GM20000 (cell line): ENCODE measurements at places on chromosomes 13 and 19.
A peak's percentile ranks its signal among the peaks of the same experiment; 100 is the strongest.

DNA sequence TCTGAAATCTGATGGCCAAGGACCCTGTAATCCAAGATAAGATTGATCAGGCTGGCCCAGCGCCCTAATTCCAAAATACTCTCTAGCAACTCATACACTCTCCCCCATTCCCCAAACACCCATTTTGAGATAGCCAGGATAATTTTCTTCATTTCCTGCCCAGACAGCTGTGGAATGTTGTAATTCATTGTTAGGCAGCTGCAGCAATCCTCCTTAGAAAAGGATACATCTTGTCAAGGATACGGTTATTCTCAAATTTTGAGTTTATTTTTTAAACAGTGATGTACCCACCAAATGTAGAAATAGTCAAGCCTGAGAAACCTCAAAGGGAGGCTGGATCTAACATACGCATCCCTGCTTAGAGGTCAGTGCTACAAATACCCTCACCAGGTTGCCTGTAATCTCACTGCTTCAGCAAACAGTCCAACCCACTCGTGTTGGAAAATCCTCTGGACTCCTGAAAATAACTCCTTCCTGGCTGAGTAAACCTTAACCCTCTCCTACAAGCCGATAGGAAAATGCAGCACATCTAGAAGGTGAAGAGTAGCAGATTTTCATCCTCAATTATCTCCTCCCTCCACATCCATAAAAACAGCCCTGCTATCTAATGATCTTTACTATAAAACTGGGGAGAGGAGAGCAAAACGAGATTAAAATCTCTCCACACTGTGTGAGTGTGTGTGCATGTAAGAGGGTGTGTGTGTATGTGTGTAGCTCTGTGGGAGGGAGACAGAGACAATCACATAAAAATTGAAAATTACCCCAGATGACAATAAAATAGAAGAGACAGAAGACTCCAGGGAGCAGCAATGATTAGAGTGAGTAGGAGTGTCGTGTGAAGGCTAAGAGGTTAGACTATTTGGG, 683.1 kb downstream of the DIAPH3 start:
- no peak for DNase-seq

DNA sequence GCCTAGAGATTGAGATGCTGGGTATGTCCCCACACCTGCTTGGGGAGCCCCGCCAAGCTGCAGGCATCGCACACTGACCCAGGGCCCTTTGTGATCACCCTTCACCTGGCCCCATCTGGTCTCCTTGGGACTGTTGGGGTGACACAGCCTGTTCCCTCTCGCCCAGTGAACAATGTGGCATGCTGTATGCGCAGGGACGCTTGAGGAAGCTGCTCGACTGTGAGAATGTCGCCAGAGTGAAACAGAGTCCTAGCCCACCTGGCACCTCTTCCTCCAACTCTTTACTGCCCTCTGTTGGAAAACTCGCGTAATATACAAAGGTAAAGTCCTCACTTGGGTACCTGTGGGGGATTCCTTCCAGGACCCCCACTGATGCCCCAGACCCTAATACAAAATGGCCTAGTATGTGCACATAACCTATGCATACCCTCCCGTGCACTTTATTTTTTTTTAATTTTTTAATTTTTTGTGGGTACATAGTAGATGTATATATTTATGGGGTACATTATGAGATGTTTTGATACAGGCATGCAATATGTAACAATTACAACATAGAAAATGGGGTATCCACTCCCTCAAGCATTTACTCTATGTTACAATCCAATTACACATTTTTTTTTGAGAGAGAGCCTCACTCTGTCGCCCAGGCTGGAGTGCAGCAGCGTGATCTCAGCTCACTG, 9.0 kb downstream of the BLOC1S3 start:
- DNase-seq: peak; percentile 80

GRCh38 chr19:37484406-37485168, 15.4 kb downstream of the ZNF570 start:
- DNase-seq: no peak

- DNase-seq: no peak
Observed at GRCh38 chr19:51460164-51460992, 2.1 kb upstream of the SIGLEC8 start.

GRCh38 chr19:53541971-53542370, 4.0 kb downstream of the ZNF331 start:
- no peak for DNase-seq

GRCh38 chr13:114110091-114110829, 22.2 kb downstream of the RASA3 start:
- DNase-seq: peak; percentile 67

GRCh38 chr19:18833141-18833476, 1.4 kb downstream of the UPF1 start:
- DNase-seq: no peak

DNA sequence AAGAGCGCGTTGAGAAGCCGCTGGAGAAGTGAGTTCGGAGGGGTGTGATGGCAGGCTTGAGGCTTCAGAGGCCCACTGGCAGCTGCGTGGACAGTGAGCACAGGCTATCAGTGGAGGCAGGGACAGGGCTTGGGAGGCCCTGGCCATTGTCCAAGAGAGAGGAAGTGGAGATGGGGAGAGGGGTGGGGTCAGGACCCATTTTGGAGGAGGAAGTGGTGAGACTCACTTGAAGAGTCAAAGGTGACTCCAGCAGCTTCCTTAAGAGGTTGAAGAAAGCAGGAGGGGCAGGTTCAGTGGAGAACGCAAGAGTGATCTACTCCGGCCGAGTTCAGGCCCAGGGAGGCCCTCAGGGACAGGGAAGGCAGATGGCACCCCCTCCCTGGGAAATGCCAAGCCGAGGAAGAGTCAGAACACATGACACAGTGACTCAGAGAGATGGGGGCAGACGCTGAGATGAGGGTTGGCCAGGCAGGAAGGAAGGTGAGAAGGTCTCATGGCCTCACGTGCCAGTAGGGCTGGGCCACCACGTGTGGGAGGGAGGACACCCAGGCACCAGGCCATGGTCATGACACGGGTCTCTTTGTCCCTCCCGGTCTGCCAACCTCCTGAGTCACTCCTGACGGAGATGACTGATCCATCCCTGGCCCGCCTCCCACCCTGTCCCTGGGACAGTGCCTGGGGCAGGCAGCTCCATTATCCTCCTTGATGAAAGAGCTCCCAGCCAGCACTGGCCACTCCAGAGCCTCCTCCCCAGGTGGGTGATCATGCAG, 10.1 kb upstream of the CD22 start:
- DNase-seq: no peak

DNA sequence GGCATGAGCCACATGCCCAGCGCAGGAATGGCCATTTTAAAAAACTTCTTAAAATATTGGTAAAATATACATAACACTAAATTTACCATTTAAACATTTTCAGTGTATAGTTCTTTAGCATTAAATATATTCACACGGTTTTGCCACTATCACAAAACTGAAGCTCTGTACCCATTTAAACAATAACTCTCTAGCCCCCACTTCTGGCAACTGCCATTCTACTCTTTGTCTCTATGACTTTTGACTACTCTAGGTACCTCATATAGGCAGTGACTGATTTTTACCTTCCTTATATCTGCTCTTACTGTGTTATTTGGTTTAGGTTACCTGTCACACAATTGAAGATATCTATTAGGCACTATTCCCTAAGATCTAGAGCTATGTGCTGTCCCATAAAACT, 2.3 kb upstream of the KBTBD7 start:
- no peak for DNase-seq

GRCh38 chr13:90577726-90578125, 769.8 kb upstream of the MIR17HG start:
- DNase-seq: no peak

DNA sequence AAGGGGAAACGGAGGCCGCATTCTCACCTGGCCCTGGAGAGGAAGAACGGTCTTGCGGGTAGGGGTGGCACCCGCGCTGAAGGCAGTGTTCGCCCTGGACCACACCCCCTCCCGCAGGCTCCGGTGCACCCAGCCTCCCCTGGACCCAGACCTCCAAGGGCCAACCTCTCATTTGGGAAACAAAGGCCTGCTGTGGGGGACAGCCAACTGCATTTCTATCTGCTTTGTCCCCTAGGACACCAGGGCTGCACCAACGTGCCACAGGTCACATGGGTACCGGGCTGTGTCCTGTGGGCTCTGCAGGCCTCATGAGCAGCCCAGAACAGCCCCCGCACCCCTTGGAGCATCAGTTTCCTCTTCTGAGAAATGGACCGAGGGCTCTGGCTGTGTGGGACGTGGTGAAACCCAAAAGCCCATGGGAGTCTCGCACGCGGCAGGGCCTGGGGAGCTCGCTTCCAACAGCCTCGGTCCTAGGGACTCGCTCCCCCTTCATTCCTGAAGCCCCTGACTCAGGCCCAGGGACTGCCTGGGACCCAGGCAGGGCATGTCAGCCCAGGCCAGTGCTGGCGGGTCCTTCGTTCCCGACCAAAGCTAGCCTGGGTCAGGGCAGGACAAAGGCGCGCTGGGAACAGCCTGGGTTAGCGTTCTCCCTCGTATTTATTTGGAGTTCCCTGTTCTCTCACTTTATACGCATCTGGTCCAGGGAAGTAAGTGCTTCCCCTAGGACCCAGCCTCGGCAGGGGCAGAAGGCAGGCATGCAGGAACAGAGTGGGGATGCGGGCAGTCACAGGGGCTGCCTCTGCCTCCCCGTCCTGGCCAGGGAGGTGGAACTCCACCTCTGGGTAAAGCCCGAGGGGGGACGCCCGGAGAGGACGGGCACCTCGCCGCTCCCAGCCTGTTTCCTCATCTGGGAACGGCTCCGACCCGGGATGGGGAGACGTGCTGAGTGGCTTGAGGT, 4.6 kb downstream of the TCF3 start:
- DNase-seq: peak; percentile 44

GRCh38 chr13:34223984-34224383, 406.0 kb downstream of the RFC3 start:
- DNase-seq: no peak

GRCh38 chr13:37775871-37776270, 93.7 kb downstream of the TRPC4 start:
- DNase-seq: no peak

GRCh38 chr19:40561947-40562346, 14.7 kb upstream of the SHKBP1 start:
- no peak for DNase-seq

DNA sequence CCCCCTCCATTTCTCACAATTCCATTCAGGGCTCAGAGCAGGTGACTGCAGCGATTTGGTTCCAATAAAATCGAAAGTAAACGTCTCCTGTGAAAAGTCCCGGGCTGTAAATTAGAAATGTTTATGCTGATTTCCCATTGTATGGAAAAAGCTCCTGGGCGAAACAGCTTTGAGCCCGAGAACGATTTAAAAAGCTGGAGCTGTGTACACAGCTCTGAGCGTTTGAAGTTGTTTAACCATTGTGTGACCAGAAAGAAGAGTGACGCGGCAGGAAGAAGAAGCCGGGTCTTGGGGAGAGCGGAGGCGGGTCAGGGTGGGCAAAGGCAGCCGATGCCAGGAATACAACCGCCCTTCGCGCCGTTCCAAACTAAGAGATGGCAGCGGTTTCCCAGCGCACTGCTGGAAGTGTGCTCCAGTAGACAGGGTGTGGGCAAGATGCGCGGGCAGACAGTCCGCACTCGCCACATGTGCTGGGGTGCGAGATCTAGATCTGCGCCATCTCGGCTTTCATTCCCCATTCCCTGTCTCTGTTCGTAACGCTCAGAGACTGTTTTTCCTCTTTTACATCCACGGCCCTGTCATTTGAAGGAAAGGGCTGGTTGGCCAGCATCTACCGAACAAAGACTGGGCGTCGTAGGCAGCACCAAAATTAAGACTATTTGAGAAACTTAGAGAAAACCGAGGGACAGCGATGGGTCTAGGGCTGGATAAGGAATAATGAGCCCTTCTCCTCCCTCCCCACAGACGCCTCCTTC, 960 bp upstream of the GSX1 start:
- DNase-seq: peak; percentile 45

GRCh38 chr13:67175836-67176459, 54.2 kb downstream of the PCDH9 start:
- no peak for DNase-seq

- no peak for DNase-seq
Observed at GRCh38 chr13:25168790-25169189, 3.3 kb downstream of the AMER2 start.

- DNase-seq: no peak
Observed at GRCh38 chr19:38003438-38004185, 96.6 kb downstream of the SIPA1L3 start.

DNA sequence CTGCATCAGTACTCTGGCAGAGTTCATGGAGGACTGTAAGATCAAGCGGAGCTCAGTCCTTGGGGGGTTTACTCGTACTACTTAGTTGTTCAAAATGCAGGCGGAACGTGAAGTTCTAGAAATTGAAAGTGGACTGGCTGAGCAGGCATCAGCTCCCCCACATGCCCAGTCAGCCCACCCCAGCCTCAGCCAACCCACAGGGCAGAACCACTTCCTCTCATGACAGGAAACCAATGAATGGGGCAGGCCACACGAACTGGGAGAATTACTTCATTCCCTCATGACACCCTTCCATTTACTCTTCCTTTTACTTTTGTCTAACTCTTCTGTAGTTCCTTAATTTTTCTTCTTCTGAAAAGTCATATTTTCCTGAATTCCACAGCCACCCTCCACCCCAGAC, 71.9 kb downstream of the FLT1 start:
- DNase-seq: peak; percentile 40

DNA sequence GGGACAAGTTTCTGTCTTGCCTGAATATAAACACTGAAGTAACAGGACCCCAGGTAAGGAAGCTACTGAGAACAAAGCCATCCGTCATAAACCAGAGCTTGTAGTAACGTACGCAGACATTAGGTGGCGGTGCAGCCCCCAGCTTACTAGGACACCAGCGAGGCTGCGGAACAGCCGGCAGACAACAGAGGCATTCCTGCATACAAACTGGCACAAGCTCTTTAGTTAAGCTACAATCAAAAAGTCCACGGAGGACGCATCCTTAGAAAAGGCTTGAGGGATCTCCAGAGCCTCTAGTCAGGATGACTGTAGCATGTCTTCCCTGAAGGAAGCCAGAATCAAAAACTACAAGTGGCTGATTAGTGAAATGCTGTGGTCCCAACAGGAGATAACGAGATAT, 26.2 kb downstream of the ZNF160 start:
- DNase-seq: no peak

GRCh38 chr13:109778102-109778542, 8.3 kb downstream of the IRS2 start:
- DNase-seq: no peak

DNA sequence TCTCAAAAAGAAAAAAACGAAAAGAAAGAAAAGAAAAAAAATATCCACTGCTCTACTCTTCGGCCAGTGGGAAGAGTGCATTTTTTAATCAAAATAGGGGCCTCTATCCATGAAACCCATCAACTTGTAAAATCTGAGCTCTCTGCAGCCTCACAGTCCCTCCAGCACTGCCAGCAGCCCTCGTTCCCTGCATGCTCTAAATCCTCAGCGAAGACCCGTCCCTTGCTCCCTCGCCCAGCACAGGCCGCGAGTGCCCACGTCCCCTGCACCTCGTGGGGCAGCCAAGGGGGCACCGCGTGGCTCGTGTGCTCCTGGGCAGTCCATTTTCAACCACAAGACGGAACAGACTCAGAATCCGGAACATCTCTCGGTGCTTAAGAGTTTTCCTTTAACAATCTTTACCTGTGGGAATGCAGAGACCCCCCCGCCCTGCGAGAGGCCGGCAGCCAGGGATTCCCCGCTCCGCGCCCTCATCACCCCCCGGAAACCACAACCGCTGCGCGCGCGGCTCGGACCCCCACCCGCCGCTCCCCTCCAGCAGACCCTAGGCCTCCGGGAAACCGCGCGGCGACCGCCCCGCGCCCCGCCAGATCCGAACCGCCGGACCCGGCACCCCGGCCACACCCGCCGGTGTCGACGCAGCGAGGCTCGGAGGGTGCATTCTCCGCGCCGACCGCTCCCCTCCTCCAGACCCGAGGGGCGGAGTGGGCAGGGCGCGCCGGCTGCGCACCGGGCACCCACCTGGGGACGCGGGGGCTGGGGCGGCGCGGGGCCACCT, 638 bp downstream of the ANKRD27 start:
- no peak for DNase-seq

GRCh38 chr19:41753936-41754529, 1.3 kb upstream of the CEACAM6 start:
- DNase-seq: no peak
